ENCODE measurements at places on chromosomes 1 and 21.

- DNase-seq = no peak
- no peak overlapping the region for H3K27ac ChIP-seq
- H3K4me3 ChIP-seq = no peak overlapping the region
Measured at GRCh38 chr1:25516686-25517085, 26.7 kb upstream of the LDLRAP1 start.

GRCh38 chr1:78622548-78622947 is 2.3 kb downstream of the IFI44L start:
- no peaks in the 10 kb centered on the region for H3K27me3 ChIP-seq
- no peak for DNase-seq
- H3K36me3 ChIP-seq = no peaks in the 10 kb centered on the region
- H3K27ac ChIP-seq = peak overlapping the region; percentile 13
- H3K4me1 ChIP-seq = peaks cover 25% of the 10 kb centered on the region

- H3K4me1 ChIP-seq = no peaks in the 10 kb centered on the region
- no peak overlapping the region for H3K27ac ChIP-seq
- no peak for DNase-seq
- H3K27me3 ChIP-seq = no peaks in the 10 kb centered on the region
- H3K36me3 ChIP-seq = no peaks in the 10 kb centered on the region
- H3K4me3 ChIP-seq = no peak overlapping the region
Measured at GRCh38 chr1:231761252-231761651, 134.7 kb downstream of the DISC1 start.

DNA sequence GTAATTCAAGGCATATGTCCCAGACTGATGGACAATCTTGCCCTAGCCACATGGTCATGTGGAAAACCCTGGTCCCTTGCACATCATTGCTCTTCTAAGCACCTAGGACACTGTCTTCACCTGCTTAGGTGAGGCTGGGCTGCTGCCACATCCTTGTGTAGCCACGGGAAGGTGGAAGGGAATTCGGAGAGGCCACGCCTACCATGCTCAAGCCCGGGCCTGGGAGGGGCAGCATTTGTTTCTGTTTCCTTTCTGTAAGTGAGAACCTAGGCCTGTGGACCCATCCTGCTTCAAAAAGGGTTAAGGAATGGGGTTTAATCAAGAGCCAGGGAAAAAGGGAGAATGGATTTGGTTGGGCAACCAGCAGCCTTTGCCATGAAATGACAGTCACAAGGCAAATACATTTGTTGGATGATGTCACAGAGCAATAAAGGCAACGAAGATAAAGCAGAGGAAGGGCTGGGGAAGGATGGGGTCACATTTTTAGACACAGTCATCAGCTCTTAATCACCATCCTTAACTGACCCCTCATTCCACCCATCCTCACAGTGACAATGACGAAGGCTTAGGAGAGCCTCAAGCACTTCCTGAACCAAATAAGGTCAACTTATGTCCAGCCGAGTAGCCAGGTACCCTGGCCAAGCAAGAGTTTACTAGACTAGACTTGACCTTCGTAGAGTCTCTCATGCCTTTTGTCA is 10.1 kb upstream of the LRRC38 start:
- H3K27me3 ChIP-seq = no peaks in the 10 kb centered on the region
- no peak for DNase-seq
- H3K27ac ChIP-seq = no peak overlapping the region
- no peaks in the 10 kb centered on the region for H3K36me3 ChIP-seq

DNA sequence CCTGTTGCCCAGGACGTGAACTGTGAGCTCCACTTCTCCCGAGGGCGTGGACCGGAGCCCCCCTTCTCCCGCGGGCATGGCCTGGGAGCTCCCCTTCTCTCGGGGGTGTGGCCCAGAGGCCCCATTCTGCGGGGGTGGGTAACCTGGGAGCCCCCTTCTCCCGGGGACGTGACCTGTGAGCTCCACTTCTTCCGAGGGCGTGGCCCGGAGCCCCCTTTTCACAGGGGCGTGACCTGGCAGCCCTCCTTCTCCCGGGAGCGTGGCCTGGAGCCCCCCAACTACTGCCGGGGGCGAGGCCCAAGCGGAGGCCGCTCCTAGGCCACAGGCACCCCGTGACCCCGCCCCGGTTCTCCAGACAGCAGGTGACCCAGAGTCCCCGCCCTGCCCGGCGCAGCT is 320 bp downstream of the C1orf174 start:
- H3K27ac ChIP-seq = peak overlapping the region; percentile 93
- H3K4me3 ChIP-seq = peak overlapping the region; percentile 92
- DNase-seq = no peak

DNA sequence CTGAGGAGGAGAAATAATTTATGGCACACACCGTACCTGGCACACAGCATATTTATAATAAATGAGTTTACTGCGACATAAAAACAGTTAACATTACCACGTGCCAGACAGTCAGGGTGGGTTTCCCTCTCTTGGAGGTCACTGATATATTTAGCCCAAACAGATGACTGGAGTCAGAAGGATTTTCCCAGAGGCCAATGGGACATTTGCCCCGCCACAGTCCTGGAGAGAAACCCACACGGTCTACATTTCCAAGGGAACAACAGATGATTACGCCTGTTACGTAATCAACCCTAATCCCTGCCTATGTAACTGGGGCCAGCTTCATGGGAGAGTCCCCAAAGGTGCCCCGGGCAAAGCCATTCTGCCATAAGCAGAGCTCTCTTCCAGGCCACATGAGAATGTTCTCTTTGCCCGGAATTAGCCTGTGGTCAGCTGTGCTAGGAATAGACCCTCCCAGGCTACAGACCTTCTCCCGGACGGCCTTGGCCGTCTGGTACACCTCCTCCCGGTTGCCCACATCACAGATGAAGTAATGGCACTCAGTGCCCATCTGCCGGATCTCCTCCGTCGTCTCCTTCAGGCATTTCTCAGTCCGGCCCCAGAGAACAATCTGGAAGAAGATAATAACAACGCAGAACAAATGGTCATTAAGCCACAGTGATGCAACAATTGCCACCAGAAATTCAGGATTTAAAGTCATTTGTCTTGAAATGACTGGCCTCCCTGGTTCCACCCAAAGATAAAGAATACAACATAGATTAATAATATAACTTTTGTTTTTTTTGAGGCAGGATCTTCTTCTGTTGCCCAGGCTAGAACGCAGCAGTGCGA is 37.7 kb downstream of the DHRS3 start:
- peak overlapping the region; percentile 44 for H3K27ac ChIP-seq
- no peak overlapping the region for H3K4me3 ChIP-seq
- no peak for DNase-seq
- no peaks in the 10 kb centered on the region for H3K27me3 ChIP-seq

DNA sequence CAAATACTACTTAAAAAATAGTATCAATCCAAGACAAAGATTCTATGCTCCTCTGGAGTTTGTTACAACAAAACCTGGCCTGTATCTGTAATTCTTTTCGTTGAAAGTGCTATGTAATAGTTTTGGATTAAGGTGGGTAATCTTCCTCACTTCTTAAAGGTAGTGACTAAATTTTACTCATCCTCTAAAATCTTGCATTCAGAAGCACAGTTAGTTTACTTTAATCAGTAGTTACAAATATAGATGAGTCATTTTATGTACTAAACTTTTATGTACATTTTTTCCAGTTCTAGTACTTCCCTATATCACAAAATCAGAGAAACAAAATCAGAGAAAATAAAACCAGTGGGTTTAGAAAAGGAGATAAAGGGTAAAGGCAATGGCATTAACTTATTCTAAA is 51.3 kb downstream of the ZNHIT6 start:
- DNase-seq = no peak
- no peak overlapping the region for H3K27ac ChIP-seq
- H3K27me3 ChIP-seq = no peaks in the 10 kb centered on the region
- peaks cover 22% of the 10 kb centered on the region for H3K36me3 ChIP-seq
- no peak overlapping the region for H3K4me3 ChIP-seq
- H3K4me1 ChIP-seq = peaks cover 13% of the 10 kb centered on the region

GRCh38 chr1:53622531-53622930 is 116.4 kb downstream of the GLIS1 start:
- no peak overlapping the region for H3K27ac ChIP-seq
- no peaks in the 10 kb centered on the region for H3K36me3 ChIP-seq
- DNase-seq = no peak
- H3K4me3 ChIP-seq = no peak overlapping the region

GRCh38 chr1:1027791-1028190 is 7.9 kb downstream of the AGRN start:
- H3K36me3 ChIP-seq = no peaks in the 10 kb centered on the region
- H3K27ac ChIP-seq = no peak overlapping the region
- H3K4me3 ChIP-seq = no peak overlapping the region

- no peaks in the 10 kb centered on the region for H3K4me1 ChIP-seq
- no peaks in the 10 kb centered on the region for H3K36me3 ChIP-seq
Measured at GRCh38 chr1:171188388-171189266, 3.5 kb downstream of the FMO2 start.

- H3K36me3 ChIP-seq = peaks cover 14% of the 10 kb centered on the region
- H3K4me1 ChIP-seq = no peaks in the 10 kb centered on the region
- peak overlapping the region; percentile 29 for H3K27ac ChIP-seq
- H3K4me3 ChIP-seq = no peak overlapping the region
- no peaks in the 10 kb centered on the region for H3K27me3 ChIP-seq
Measured at GRCh38 chr1:212752934-212753497, 38.6 kb downstream of the NSL1 start.

- no peaks in the 10 kb centered on the region for H3K36me3 ChIP-seq
- no peaks in the 10 kb centered on the region for H3K27me3 ChIP-seq
- no peaks in the 10 kb centered on the region for H3K4me1 ChIP-seq
- no peak overlapping the region for H3K4me3 ChIP-seq
- no peak overlapping the region for H3K27ac ChIP-seq
Measured at GRCh38 chr1:60664086-60664625, 418.2 kb upstream of the NFIA start.

- H3K27ac ChIP-seq = no peak overlapping the region
- no peak for DNase-seq
Measured at GRCh38 chr1:109535971-109536491, 3.6 kb upstream of the GPR61 start.

DNA sequence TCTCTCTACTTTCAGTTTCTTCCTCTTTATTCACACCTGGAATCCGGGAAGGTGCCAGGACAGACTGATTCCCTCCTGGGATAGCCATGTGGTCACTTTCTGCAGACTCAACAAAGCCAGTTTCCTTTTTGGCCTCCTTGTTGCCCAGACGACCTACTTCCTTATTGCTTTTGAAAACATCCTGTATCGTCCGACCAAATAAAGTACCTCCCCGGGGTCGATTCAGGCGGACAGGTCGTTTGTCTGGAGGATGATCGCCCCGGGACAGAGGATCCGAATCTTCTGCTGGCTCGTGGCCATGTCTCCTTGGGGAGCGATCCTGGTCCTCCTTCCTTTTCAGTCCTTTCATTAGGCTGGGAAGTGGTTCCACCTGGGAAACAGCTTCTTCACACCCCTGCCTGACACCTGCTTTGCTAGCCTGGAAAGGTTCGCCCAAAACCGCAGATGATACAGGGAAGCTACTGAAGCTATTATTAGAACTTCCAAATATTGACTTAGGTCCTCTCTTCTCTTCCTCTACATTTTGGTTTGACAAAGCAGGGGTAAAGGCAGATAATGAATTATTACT is 1.2 kb downstream of the MCM3AP start:
- no peak for DNase-seq
- peaks cover 47% of the 10 kb centered on the region for H3K4me1 ChIP-seq
- H3K4me3 ChIP-seq = peak overlapping the region; percentile 92
- H3K27ac ChIP-seq = no peak overlapping the region

- no peak overlapping the region for H3K4me3 ChIP-seq
- H3K27me3 ChIP-seq = no peaks in the 10 kb centered on the region
Measured at GRCh38 chr1:154913273-154913672, 23.2 kb downstream of the PMVK start.

- no peaks in the 10 kb centered on the region for H3K27me3 ChIP-seq
- H3K4me3 ChIP-seq = no peak overlapping the region
- no peaks in the 10 kb centered on the region for H3K36me3 ChIP-seq
Measured at GRCh38 chr1:49526672-49527071, 497.1 kb downstream of the AGBL4 start.

DNA sequence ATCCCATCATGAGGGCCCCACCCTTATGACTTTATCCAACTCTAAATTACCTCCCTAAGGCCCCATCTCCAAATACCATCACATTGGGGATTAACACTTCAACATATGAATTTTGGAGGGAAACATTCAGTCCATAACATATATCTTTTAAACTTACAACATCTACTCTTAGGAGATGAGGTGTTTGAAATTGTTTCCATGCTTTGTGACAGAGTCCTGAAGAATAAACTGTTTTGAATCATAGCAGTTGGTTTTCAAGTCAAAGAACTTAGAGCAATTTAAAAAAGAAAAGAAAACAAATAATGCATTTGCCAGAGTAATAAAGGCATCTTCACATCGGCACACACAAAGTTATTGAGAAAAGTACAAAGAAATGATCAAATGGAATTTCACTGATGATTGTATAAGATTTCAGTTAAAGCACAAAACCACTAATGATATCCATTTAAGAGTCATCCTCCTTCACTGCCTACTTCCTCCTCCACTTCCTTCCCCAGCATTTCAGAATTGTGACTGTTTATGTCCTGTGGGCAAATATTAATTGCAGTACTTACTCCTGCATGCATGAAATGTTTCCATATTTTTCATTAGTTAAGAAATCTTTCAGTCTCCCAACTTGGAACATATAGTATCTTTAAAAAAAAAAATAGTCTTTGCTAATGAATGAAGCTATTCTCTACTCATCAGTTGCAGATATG is 202.0 kb downstream of the LRRC40 start:
- no peak overlapping the region for H3K27ac ChIP-seq
- no peaks in the 10 kb centered on the region for H3K27me3 ChIP-seq
- DNase-seq = no peak
- no peaks in the 10 kb centered on the region for H3K4me1 ChIP-seq
- H3K36me3 ChIP-seq = no peaks in the 10 kb centered on the region

DNA sequence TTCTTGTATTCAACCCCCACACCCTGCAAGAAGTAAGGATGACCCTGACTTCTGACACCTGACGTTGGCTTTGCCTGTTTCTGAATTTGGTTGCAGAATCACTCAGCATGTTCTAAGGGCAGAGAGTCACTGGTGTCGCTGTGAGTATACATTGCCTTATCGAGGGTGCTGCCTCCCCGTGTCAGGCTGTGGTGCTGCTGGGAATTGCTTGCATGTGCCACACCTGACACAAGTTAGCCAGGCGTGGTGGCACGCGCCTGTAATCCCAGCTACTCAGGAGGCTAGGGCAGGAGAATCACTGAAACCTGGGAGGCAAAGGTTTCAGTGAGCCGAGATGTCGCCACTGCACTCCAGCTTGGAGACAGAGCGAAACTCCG is 45.9 kb downstream of the WDR4 start:
- DNase-seq = peak; percentile 70
- H3K36me3 ChIP-seq = no peaks in the 10 kb centered on the region
- H3K27ac ChIP-seq = no peak overlapping the region
- H3K4me1 ChIP-seq = peaks cover 8% of the 10 kb centered on the region

- no peak overlapping the region for H3K4me3 ChIP-seq
- H3K4me1 ChIP-seq = no peaks in the 10 kb centered on the region
- no peak for DNase-seq
- no peaks in the 10 kb centered on the region for H3K27me3 ChIP-seq
- H3K36me3 ChIP-seq = no peaks in the 10 kb centered on the region
Measured at GRCh38 chr1:243513726-243514491, 258.1 kb downstream of the SDCCAG8 start.

- DNase-seq = peak; percentile 25
- H3K4me3 ChIP-seq = no peak overlapping the region
- no peaks in the 10 kb centered on the region for H3K27me3 ChIP-seq
- H3K4me1 ChIP-seq = peaks cover 18% of the 10 kb centered on the region
Measured at GRCh38 chr1:233672732-233673131, 58.8 kb downstream of the KCNK1 start.

- H3K4me3 ChIP-seq = no peak overlapping the region
- H3K27ac ChIP-seq = no peak overlapping the region
- no peaks in the 10 kb centered on the region for H3K27me3 ChIP-seq
- H3K36me3 ChIP-seq = no peaks in the 10 kb centered on the region
- DNase-seq = no peak
- no peaks in the 10 kb centered on the region for H3K4me1 ChIP-seq
Measured at GRCh38 chr1:77399250-77400086, 117.6 kb downstream of the AK5 start.
